ENCODE measurements at places on chromosomes 11 and 22. TPM values are rescaled to one million over a fixed set of nuclear protein-coding genes. Genes with fewer than 3 reads are reported as not detected.

The CCDC116 gene
- 0.35 TPM for total RNA-seq

The NRXN2 gene
- total RNA-seq: not detected

The ANO9 gene
- total RNA-seq: 2.0 TPM

The PNPLA5 gene
- total RNA-seq: not detected

The OR51B4 gene
- total RNA-seq: not detected

The FBLN1 gene
- 6.6 TPM for total RNA-seq

The CYP2R1 gene
- 10.0 TPM for total RNA-seq

The ZBTB16 gene
- total RNA-seq: 6.9 TPM

The ANO5 gene
- 0.58 TPM for total RNA-seq

The LRP4 gene
- total RNA-seq: 7.5 TPM

The C11orf97 gene
- not detected for total RNA-seq

The MAPK8IP2 gene
- total RNA-seq: 0.58 TPM

The GP1BB gene
- total RNA-seq: 0.78 TPM

DNA sequence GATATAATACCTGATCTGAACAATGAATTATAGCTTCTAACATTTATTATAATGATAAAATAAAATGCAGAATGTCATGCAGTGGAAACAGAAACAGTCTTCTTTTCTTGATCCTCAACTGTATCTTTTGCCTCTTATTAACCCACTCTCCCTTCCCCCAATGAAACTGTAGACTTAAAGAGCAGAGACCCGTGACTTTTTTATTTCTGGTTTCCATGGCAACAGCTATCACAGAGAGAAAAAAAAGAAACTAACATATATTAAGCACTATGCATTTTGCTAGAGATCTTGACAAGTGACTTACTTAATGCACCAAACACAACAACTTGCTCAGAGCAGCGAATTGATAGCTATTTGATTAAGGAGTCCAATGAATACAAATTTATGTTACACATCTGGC, 69.3 kb downstream of the RAB38 start:
- no peak for DNase-seq

DNA sequence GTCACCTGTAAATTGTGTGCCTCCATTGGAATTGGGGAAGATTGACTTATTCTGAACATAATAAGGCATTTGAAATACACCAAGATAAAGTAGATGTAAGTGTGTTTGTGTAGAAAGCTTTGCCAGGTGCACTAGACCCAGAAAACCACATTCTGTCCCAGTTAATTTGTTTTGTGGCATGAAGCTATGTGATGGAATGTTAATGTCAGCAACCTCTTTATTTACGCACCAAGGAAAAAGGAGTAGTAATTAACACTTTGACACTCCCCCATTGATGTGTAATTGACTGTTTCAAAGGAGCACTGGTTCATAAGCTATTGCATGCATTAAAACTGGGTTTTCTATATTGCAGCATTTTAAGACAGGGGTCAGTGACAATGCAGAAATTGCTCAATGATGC, 14.3 kb downstream of the EIF3M start:
- no peak for DNase-seq

DNA sequence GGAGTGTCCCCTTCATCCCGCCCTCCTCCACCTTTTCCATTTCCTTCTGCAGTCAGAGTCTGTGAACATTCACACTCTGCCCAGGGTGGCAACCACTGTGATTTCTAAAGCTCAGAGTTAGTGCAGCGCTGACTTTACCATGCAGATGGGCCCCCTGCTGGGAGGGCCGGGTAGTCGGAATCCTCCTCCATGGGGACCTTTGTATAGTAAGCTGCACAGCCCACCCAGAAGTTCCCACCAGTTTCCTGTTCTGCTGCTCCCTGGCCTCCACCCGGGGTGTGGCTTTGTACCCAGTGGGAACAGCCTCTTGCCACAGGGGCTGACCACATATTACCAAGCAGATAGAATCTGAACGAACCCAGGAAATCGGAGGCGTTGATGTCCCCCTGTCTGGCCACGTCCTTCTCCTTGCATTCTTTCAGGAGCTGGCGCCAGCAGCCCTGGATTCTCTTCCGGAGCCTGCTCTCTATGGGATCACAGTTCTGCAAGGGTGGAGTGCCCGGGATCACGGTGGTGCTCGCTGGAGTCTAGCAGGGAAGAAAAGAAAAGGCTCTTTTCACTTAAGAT, 125.3 kb downstream of the MPPED1 start:
- no peak for DNase-seq

DNA sequence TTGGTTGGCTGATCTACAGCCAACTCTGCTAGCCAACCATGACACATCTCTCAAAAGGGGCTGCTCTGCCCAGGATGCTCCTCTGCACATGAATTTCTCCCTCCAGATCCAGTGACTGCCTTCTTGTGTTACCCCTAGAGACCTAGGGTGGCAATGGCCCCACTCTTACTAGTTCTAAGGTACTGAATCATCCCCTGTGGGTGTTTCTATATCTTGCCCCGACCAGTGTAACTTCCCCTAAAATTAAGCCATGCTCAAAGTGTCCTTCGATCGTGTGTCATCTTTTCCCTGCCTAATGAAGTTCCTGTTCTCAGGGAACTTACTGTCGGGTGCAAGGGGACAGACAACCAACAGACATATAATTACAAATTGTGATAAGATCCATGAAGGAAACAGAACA, 113.3 kb downstream of the FAM76B start:
- no peak for DNase-seq

GRCh38 chr22:26406118-26406517, 22.9 kb upstream of the ASPHD2 start:
- DNase-seq: no peak

- DNase-seq: no peak
Observed at GRCh38 chr11:38648604-38649003, 2050.6 kb upstream of the RAG2 start.

- no peak for DNase-seq
Observed at GRCh38 chr11:28017816-28018215, 90.1 kb downstream of the KIF18A start.

GRCh38 chr22:36374603-36375024, 13.2 kb downstream of the MYH9 start:
- DNase-seq: no peak

DNA sequence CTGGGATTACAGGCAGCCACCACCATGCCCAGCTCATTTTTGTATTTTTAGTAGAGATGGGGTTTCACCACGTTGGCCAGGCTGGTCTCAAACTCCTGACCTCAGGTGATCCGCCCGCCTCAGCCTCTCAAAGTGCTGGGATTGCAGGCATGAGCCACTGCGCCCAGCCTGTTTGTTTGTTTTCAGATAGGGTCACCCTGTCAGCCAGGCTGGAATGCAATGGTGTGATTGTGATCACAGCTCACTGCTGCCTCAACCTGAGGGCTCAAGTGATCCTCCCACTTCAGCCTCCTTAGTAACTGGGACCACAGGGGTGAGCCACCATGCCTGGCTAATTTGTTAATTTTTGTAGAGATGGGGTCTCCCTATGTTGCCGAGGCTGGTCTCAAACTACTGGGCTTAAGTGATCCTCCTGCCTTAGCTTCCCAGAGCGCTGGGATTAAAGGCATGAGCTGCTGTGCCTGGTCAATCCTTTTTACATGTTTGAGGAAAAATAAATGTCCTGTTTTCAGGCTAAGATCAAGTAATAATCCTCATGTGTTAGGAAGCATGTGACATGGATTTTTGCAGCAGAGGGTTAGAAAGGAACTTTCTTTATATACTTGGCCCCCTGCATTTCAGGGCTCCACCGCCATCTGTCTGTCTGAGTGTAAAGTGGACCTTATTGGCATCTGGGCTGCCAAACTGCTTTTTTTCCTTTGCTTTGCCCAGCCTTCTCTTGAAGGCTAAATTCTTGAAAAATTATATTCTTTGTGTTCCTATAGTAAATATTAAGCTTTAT, 4.8 kb upstream of the SLC3A2 start:
- no peak for DNase-seq

DNA sequence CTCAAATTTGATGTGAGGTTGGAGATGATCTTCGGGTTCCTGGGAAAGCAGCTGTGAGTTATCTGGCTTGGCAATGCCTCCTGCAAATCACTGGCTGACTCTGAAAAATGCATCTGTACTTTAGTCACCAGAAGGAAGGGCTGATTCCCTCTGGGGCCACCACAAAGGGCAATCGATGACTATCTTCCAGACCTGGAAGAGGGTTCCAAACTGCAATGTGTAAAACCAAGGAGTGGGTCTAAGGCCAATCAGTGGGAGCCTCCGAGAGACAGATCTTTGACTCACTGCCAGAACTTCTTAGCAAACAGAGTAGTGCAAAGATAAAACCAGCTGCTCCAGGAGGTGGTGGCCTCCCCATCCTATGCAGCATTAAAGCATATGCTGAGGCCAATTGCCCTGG, 29.1 kb upstream of the PAK1 start:
- no peak for DNase-seq

- no peak for DNase-seq
Observed at GRCh38 chr11:75598264-75598663, 36.2 kb downstream of the SERPINH1 start.

- DNase-seq: no peak
Observed at GRCh38 chr11:119262668-119263351, 54.1 kb downstream of the MCAM start.

GRCh38 chr22:22820626-22821025, 67.0 kb upstream of the IGLL5 start:
- DNase-seq: no peak

- DNase-seq: no peak
Observed at GRCh38 chr22:40176921-40177737, 596 bp upstream of the TNRC6B start.

DNA sequence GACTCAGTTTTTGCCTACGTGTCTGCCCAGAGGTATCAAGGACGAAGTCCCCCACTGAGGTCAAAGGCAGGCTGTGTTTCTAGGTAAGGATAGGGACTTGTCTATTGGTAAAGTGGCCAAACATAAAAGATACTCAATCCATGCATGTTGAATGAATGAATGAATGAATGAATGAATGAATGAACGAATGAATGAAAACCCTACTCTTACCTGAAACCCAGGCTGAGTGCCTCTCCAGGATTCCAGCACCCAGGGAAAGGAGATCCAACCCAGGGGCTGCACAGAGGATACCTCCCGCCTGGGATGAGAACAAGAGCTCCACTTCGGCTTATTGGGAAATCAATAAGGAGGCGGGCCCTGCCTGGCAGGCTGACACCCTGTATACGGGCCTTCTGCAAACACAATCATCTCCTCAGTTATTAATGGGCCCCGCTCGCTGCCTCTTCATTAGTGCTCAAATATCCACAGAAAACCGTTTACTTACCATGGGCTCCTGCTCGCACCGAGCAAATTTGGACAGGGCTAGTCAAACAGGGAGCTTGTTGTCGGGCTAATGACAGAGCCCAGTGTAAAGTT, 177.4 kb downstream of the BUD13 start:
- no peak for DNase-seq

- DNase-seq: no peak
Observed at GRCh38 chr22:30241576-30242371, 4.8 kb downstream of the LIF start.

- DNase-seq: no peak
Observed at GRCh38 chr11:78354408-78355308, 63.0 kb downstream of the GAB2 start.

DNA sequence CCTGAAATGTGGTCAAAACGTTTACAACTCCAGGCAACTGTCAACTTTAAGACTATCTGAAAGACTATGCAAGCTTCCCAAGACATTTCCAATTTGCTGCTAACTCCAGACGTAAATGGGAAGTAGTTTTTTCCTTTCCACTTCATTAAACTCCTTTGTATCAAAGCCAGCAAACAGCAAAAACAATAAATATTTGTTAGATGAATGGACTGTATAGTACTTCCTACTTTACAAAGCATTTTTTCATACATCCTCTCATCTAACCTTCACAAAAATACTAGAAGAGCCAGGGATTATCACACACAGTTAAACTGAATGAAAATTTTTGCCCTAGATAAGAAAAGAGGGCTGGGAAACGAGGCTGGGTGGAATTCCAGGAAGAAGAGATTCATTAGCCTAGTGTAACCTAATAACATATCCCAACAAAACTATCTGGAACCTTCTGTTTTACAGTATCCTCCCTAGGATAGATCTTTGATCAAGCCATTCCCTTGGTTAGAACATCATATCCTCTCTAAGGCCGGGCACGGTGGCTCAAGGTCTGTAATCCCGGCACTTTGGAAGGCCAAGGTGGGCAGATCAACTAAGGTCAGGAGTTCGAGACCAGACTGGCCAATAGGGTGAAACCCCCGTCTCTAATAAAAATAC, 10.4 kb downstream of the NUP98 start:
- DNase-seq: no peak

GRCh38 chr11:59028105-59028504, 58.0 kb upstream of the GLYATL1B start:
- DNase-seq: no peak

DNA sequence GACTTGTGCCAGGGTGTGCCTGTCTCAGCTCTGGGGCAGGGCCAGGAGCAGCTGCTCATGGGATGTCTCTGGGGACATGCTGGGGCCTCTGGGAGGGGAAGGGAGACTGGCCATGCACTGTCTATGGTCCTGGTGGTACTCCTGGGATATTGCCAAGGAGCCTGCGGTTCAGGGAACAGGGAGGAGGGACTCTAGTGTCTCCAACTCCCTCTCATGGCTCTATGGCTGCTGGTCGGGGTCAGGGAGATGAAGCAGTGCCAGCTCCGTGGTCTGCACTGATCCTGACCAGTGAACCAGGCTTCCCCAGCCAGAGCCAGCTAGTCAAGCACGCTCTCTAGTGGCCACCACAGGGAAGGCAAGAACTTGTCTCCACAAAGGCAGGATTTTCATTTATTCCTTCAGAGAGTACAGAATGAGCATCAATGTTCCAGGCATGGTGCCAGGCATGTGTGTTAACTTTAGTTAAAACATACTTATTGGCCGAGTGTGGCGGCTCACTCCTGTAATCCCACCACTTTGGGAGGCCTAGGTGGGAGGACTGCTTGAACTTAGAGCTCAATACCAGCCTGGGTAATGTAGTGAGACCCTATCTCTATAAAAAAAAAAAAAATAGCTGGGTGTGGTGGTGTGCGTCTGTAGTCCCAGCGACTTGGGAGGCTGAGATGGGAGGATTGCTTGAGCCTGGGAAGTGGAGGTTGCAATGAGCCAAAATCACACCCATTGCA, 2.5 kb upstream of the BEST1 start:
- no peak for DNase-seq

- no peak for DNase-seq
Observed at GRCh38 chr11:57354699-57355098, 16.5 kb downstream of the P2RX3 start.

GRCh38 chr22:46058091-46058420, 81.1 kb upstream of the WNT7B start:
- no peak for DNase-seq

- DNase-seq: no peak
Observed at GRCh38 chr11:6240781-6241180, 1.9 kb downstream of the CNGA4 start.

- no peak for DNase-seq
Observed at GRCh38 chr11:58395581-58395980, 11.1 kb downstream of the OR5B3 start.
